ENCODE measurements at places on chromosomes 12 and 14.
A peak's percentile ranks its signal among the peaks of the same experiment; 100 is the strongest.

- no peak overlapping the region for H3K27ac ChIP-seq
- no peak for DNase-seq
- no peaks in the 10 kb centered on the region for H3K27me3 ChIP-seq
- H3K36me3 ChIP-seq, result no peaks in the 10 kb centered on the region
Observed at GRCh38 chr12:84397263-84397662, 515.3 kb downstream of the SLC6A15 start.

DNA sequence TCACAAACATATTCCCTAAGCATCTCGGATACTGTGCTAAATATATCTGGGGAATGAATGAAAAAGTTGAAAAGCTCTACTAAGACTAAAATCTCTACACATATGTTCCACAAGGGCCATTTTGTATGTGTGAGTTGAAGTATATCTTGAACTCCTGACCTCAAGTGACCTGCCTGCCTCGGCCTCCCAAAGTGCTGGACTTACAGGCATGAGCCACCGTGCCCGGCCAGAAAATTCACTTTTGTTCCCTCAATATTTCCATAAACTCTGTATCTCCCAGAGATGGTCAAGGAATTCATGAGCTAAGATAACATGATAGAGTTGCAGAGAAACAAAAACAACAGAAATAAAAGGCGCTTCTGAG, 1.5 kb upstream of the TUBA1C start:
- no peak for DNase-seq
- H3K36me3 ChIP-seq, result no peaks in the 10 kb centered on the region
- H3K4me3 ChIP-seq, result no peak overlapping the region

- H3K36me3 ChIP-seq, result no peaks in the 10 kb centered on the region
- H3K27ac ChIP-seq, result no peak overlapping the region
- H3K27me3 ChIP-seq, result no peaks in the 10 kb centered on the region
- H3K4me3 ChIP-seq, result no peak overlapping the region
- no peak for DNase-seq
- no peaks in the 10 kb centered on the region for H3K4me1 ChIP-seq
Observed at GRCh38 chr12:85092814-85093370, 56.7 kb downstream of the LRRIQ1 start.

DNA sequence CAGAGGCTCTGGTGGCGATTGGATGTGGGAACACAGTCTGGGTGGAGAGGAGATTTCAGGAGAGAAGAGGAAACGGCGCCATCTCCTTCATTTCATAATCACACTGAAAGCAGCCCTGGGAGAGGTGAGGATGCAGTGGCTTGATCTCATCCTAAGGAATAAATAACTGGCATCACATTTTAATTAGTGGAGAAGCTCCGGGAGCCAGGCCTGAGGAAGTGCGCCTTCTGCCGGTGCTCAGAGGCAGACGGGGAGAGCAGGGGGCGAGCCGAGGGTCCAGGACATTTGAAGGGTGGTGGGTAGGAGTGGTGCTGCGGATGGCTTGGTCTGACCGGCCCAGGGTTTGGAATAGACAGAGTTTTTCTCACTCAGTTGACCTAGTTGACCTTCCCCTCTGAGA, 265.0 kb downstream of the CACNA1C start:
- DNase-seq, result no peak
- H3K36me3 ChIP-seq, result no peaks in the 10 kb centered on the region
- H3K4me1 ChIP-seq, result no peaks in the 10 kb centered on the region
- no peaks in the 10 kb centered on the region for H3K27me3 ChIP-seq
- H3K27ac ChIP-seq, result no peak overlapping the region

DNA sequence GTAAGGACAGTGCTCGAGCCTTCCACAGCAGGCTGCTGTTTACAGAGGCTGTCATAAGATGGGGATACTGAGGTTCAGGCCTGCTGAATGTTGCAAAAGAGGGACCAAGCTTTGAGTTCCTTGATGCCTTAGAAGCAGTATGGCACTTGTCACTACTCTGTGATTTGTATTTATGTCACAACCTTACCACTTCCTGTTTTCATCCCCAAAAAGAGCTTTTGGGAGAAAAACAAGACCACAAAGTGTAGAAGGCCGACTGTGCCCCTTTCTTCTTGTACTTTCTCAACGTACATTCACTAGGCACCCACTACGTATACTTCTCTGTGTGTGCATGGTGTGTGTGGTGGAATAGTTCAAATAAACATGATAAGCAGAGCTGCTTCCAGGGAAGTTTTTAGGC, 90.1 kb downstream of the DRAM1 start:
- H3K36me3 ChIP-seq, result no peaks in the 10 kb centered on the region
- no peaks in the 10 kb centered on the region for H3K27me3 ChIP-seq
- no peak overlapping the region for H3K27ac ChIP-seq
- no peak overlapping the region for H3K4me3 ChIP-seq

DNA sequence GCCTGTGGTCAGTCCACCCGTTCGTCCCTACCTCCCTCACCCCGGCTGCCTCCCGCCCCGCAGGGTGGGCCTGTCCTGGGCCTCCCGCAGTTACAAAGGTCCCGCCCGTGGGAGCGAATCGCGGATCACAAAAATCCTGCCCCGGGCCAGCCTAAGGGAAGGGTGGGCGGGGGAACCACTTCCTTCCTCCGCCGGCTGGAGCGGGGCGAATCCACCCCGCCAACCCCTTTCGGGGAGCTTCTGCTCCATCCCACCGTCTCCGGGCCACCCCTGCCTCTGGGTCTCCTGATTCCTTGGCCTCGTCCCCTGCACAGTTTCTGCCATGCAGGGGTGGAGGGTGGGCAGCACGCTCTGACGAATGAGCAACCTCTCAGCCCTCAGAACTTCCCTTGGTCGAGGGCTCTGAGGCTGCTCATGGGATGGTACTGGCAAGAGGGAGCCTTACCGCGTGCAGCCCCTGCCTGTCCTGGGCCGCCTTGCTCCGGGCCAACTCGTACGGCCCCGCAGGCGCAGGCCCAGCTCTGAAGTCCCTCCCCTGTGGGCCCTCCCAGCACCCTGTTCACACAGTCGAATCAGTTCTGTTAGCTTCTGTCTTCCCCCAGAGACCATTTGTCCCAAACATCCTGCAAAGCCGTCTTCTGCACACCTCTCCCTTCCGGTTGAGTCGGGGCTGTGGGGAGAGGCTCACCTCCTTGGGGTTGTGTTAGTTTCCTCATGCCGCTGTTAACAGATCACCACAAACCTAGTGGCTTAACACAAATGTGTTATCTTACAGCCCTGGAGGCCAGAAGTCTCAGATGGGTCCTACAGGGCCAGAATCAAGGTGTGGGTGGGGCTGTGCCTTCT, 589 bp upstream of the HVCN1 start:
- peak overlapping the region; percentile 50 for H3K27ac ChIP-seq
- DNase-seq, result peak; percentile 40
- H3K4me3 ChIP-seq, result peak overlapping the region; percentile 76
- H3K36me3 ChIP-seq, result peaks cover 3% of the 10 kb centered on the region
- no peaks in the 10 kb centered on the region for H3K27me3 ChIP-seq
- peaks cover 32% of the 10 kb centered on the region for H3K4me1 ChIP-seq

DNA sequence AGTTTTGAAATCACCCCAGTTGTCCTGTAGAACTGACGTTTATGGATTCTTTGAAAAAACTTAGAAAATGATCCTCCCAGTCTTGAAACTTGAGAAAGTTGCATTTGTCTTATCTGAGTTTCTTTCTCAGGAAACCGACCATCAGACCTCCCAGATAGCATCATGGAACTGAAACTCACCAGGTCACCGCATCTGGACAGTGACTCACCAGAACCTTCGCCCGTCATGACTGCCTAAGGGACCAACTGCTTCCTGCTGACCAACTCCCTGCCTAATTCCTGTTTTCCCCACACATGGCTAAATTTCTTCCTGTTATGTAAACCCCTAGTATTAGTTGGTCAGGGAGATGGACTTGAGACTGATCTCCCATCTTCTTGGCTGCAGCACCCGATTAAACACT, 175.7 kb downstream of the RIMBP2 start:
- H3K27me3 ChIP-seq, result no peaks in the 10 kb centered on the region
- no peak overlapping the region for H3K4me3 ChIP-seq
- H3K36me3 ChIP-seq, result no peaks in the 10 kb centered on the region
- H3K4me1 ChIP-seq, result no peaks in the 10 kb centered on the region

GRCh38 chr12:52010152-52010622, 3.4 kb downstream of the TAMALIN start:
- no peak overlapping the region for H3K4me3 ChIP-seq
- peaks cover 30% of the 10 kb centered on the region for H3K4me1 ChIP-seq
- no peak for DNase-seq
- H3K36me3 ChIP-seq, result peaks cover 30% of the 10 kb centered on the region

Data from CD4-positive, alpha-beta T cell (primary cell).